ENCODE measurements at places on chromosomes 6 and 20.
A peak's percentile ranks its signal among the peaks of the same experiment; 100 is the strongest.

GRCh38 chr6:92942549-92942948 is 476.8 kb downstream of the EPHA7 start:
- DNase-seq, result no peak

DNA sequence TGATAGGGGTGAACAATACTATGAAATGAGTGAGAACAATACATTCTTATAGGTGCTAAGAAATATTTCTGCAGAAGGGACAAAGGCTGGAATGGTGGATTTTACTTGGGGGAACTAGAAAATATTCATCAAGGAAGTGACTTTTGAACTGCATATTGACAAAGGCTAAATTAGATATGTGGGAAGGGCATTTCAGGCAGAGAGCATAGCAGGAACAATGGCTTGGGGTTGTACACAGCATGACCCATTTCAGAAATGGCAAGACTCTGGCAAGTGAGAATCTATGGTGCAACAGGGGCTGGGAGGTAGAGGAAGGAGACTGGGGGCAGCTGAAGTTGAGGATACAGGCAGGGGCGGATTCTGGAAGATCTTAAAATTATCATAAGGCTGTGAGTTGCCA is 46.7 kb upstream of the KIF16B start:
- DNase-seq, result no peak

GRCh38 chr20:3461211-3461771 is 9.5 kb upstream of the ATRN start:
- no peak for DNase-seq

DNA sequence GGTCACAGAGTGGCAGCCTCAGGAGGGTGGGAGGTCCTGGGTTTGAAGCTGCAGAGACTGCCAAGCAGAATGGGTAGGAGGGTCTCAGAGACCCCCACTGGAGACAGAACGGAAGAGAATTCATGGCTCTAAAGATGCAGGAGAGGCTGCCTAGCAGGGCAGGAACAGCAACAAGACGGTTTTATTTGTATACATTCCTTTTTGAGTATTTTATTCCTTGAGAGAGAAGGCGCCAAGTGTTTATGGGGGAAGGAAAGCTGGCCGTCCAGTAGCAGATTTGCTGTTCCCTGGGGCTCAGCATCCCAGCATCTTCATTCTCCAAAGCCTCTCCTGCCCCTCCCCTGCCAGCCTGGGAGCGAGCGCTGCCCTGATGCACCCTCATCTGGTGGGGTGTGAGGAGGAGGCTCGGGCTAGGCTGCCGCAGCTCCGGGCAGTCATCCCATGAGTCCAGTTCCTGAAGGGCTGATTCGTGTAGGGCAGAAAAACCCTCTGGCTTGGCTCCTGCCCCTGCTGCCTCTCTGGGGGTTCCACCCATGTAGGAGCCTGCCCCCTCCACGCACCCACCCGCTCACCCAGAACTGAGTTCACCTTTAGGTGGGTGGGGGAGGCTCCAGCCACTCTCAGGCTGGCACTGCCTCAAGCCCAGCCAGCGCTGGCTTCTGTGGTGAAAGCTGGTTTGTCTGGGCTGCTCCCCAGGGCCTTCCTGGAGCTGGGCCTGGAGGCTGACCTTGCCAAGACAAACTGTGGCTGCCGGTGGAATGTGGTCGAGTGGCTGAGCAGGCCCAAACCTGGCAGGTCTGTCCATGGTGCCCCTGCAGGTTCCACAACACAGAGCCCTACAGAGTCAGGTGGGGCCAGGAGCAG is 32.4 kb downstream of the CPXM1 start:
- no peak for DNase-seq

GRCh38 chr6:144153260-144153659 is 2.9 kb downstream of the STX11 start:
- no peak for DNase-seq

- DNase-seq, result no peak
Measured at GRCh38 chr6:69084746-69085335, 449.8 kb downstream of the ADGRB3 start.

- DNase-seq, result no peak
Measured at GRCh38 chr6:4383910-4384638, 248.7 kb upstream of the ECI2 start.

- no peak for DNase-seq
Measured at GRCh38 chr20:50834599-50835005, 39.7 kb downstream of the BCAS4 start.

DNA sequence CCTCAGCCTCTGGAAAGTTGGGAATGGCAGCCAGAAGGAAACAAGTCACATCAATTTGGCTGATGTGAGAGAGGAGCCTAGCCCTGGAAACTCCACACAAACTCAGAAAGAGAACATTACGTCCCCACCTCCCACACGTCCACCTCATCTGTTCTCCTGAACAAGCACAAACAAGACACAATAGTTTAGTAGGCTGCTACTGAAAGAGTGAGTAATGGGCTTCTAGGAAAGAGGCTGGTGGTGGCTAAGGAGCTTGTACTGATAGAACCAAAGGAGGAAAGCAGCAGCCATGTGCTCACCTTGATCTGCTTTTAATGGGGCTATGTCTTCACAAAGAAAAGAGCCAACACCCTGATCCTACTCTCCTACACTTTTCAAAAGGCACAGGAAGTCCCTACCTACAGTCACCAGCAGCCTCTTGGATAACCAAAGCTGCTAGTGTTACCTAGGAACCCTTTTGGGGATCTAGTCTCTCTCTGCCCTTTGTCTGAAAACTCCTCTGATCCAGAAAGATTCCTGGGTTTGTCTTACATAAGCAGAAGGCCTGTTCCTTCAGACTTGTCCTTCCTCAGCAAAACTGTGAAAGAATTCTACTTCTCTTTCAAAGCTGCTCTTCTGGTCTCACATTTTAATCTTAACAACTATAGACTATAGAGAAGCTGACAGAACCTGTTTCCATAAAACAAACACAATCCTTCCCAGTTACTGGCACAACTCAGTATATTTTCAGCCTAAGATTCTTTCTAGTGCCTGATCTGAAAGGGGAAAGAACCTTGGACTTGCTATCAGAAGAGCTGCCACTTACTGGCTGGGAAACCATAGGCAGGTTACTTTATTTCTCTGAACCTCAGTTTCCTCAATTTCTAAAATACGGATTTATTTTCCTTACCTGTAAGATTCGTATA is 3.1 kb downstream of the PLAGL2 start:
- DNase-seq, result no peak

DNA sequence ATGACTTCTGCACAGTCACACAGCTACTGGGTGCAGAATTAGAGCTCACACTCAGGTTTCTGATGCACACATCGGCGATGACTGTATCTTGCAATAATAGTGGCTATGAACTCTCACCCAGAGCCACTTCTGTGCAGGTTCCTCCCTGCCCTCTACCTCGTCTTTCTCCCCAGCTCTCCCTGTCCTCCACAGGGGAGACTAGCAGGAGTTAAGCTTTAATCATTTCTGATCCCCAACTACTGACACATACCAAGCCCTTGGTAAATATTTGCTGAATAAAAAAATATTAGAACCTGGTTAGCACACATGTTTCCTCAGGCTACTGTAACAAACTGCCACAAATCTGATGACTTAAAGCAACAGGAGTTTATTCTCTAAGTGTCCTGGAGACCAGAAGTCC is 222.7 kb upstream of the FOXA2 start:
- DNase-seq, result no peak

DNA sequence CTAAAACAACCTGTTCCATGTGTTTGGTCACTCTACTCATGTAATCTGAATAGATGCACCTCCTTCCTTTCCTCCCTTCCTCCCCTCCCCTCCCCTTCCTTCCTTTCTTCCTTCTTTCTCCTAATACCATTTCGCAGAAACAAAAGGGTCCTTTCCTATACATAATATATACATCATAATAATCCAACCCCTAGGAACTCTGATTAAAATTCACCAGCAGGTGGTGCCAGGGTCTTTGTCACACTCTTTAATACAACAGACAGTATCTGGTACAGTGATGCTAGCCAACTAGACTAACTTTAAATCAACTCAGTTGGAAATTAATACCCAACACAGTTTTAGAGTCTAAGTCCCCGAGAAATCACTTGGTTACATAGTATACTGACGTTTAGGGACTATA is 181.2 kb upstream of the SHLD1 start:
- DNase-seq, result peak; percentile 72

GRCh38 chr6:137589067-137589848 is 95.1 kb upstream of the OLIG3 start:
- peak; percentile 76 for DNase-seq

DNA sequence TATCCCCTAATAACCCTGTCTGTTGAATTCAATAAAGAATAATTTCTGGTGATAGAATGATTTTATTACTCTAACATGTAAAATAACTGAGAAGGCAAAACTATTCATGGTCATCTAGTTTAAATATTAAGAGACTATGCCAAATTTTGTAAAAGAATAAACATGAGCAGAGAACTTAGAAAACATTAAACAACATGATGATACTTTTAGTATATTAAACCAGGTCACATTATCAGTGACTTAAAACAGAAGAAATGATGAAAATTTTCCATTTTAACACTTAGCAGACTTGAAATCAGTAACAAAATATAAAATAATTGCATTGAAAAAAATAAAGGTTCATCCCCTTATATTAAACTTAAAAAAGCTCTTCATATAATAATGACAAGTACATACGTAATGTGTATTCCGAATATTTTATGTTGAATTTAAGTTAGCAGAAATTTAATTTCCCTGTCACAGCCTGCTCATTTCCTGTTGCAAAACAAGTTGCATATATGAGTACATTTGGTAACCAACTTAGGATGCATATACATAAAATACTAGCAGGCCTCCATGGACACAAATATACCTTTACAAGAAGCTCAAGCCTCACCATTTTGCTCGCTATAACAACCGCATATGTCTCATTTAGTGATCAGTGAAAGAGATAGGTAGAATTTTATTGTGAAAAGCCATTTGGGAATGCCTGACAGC is 40.6 kb downstream of the DTNBP1 start:
- no peak for DNase-seq

DNA sequence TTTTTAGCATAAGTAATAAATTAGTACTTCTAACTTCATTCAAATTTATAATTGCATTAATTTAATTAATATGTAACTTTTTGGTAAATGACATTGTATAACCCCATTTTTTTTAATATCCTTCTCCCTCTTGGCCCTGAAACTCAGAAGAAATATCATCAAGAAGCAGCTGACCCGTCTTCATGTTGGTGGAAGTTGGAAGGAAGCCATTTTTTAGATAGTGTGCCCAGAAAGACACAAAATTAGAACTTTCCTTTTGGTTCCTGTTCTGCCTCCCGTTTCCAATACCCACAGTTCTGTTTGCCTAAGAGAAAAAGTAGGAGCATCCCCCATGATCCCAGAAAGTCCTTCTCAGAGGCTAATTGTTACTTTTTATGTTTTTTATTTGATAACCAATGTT is 65.5 kb downstream of the PLCB4 start:
- no peak for DNase-seq

DNA sequence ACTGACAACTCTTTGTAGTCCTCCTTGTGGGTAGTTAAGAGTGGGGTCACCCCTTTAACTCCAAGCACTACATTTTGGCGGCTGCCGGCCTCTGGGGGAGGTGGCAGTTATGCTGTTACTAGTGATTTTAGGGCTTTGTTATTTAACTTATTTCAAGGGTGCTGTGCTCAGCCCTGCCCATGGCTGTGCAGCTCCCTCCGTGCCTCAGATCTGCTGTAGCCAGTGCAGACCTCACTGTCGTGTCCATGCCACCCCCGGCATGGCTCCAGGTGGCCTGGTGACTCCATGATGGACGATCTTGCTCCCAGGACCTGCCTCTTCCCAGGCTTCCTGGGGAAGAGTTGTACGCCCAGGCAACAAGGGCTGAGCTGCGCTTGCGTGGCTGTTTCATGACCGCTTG is 15.4 kb downstream of the UQCC2 start:
- DNase-seq, result no peak

DNA sequence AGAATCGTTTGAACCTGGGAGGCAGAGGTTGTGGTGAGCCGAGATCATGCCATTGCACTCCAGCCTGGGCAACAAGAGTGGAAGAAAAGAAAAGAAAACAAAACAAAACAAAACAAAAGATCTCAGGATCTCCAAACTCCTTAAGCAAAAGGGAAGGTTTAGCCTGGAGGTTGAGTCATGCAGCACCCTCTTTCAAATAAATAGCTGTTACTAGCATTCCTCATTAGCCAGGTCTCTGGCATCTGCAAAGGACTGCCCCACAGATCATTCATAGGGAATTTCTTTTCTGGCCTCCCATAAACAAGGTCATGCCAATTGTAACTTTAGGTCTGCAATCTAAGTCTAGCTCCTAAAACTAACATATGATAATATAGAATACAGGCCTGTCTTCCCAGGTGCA is 37.2 kb downstream of the EDN1 start:
- DNase-seq, result no peak

DNA sequence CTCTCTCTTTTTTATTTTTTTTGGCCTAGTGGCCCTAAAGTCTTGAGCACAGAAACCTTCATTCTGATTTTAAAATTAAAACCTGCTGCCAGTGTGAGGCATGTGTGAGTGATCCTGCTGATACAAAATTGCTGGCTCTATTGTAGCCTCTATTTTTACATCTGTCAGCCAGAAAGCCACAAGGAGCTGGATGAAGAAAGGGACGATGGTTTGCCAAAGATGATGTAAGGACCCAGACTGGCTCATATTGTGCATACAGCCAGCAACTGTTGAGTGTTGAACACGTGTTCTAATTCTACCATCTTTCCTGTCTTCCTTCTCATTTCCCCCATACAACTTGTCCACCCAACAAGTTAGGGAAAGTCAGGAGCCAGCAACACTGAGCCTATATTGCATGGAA is 40.8 kb upstream of the ATXN1 start:
- DNase-seq, result no peak

DNA sequence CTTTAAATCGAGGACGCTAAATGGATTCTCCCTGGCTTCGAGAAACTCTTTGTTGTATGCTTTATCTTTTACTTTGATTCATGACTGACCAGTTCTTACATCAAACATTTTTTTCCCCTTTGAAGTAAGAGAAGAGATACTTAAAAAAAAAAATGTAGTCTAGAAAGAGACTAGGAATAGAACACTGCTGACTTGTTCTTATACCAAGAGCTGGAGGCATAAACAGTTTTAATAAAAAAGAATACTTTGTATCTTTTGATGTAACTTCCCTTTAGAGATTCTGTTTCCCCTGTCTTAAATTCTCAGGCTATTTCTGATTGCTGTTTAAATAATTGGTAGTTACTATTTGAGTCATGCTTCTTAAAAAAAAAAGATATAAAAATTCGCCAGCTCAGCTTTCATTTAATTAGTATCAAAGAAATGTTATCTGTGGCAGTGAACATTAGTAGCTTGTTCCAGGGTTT is 4.8 kb downstream of the ASXL1 start:
- no peak for DNase-seq

- DNase-seq, result no peak
Measured at GRCh38 chr6:111555036-111555435, 50.6 kb downstream of the TRAF3IP2 start.

DNA sequence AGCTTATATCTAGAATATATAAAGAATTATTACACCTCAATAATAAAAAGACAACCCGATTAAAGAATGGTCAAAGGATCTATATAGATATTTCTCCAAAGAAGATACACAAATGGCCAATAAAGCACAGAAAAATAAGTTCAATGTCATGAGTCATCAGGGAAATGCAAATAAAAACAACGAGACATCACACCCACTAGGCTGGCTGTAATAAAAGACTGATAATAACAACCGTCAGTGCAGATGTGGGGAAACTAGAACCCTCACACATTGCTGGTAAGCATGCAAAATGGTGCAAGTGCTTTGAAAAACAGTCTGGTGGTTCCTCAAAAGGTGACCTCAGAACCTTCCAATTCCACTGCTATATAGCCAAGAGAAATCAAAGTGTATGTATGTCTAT is 33.0 kb downstream of the TBX18 start:
- no peak for DNase-seq
